T-helper 9 cell (primary cell): ENCODE measurements at places on chromosomes 12 and 14.

DNA sequence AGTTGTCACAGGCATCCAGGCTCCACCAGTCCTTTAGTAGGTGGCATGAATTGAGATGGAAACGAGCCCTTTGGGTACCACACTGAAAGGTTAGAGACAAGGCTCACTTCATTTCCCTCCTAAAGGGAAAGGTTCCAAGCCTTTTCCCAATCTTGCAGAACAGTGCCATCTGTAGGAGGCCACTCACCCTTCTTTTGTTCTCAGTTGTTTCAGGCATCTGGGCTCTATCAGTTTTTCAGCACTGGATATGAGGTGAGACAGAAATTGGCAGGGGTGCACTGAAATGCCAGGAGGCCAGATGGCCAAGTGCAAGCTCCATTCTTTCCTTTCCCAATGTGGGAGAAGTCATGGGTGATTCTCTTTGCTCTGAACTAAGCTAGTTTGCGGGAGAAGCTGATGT lies 15.2 kb downstream of the FBXO33 start:
- no peak for DNase-seq

DNA sequence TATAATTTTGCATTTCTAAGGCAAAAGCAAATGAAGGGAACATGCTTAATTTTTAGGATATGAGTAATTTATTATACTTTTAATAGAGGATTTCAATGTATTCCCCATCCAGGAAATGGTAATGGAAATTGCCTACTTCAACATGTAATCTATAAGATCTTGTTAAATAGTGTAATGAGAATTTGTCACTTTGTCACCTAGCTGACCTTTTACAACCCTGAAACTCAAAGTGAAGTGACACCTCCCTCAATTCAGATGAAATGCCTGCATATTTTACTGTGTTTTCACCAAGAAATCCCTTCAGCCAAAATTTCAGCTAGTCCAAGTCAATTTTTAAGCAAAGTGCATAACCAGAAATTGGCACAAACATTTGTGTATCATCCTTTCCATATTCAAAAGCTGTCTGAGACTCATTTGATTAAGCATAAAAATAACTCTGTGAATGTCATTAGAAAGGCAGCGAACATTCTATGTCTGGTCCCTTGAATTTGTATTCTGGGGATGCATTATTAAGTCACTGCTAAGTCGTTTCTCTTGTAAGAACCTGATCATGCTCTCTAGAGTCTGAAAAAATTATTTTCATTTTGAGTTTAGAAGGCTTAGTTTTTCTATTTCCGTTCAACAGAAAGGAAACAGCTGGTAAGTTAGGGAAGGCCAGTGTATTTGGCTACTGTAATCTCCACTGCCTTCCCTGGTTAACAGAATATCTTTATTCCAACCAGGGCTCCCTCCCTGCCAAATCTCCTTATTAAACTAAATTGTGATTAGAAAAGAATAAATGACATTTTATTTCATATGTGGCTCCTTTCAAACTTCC lies 100.8 kb downstream of the IGF1 start:
- DNase-seq = no peak

- DNase-seq = peak; percentile 67
These were observed 51.3 kb downstream of the CPSF6 start for GRCh38 chr12:69290545-69291277.

DNA sequence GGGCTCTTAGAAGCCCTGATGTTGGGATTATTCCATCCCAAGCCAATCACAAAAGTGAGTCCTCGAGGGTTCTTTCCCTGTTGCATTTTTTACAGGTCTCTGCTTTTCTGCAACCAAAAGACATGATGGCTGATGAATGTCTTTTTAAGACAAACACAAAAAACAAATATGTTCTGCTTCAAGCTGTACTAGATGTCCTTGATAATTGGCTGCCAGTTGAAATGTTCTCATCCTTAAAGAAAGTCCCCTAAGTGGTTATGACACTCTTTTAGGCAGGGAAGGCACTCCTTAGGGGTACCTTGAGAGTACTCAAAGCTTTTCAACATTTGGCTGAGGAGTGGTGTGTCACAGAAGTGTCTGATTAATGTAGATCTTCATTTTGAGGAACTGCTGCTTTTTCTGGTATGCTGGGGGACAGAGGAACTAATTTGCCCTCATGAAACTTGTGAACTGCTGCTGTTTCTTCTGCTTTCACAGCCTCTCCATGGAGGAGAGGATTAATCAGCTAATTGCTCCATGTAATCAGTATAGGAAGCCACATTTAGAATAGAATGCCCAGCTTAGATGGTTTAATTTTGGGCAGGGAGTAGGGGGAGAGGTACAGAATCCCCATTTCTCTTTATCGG lies 22.8 kb upstream of the IGF1 start:
- no peak for DNase-seq

DNA sequence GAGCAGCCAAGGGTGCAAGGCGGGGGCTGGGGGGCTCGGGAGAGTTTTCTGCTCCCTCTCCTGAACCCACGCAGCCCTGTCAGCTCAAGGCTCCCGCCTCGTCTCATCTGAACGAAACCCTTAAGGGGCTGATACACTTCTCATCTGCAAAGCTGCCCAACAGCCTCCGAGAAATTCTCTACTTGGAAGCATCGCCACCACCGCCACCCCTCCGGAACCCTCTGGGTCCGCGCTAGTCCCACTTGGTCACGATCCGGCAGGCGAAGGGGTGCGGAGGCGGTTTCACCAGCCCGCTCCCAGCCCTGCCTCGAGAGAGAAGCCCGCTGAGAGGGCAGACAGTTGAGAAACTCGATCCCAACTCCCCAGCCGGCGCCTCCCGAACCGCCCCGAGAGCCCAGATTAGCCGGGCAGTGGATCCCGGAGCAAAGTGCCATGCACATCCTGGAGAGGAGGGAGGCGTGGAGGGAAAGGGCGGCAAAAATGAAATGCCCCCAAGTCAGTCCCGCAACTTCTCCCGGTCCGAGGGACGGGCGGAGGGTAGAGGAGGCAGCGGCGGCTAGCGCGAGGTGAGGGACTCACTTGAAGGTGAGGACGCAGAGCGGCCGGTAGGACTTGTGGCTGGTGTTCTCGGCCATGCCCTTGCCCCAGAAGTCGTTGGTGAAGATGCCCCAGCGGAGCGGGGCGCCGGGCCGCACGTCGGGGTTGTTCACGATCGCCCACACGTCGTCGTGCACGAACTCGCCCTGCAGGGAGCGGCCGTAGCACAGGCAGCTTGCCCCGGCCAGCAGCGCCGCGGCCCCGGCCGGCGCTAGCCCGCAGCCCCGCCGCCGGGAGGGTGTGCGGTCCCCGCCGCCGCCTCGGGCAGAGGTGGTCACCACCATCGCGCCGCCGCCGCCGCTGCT lies 620 bp downstream of the TMTC1 start:
- DNase-seq = no peak

DNA sequence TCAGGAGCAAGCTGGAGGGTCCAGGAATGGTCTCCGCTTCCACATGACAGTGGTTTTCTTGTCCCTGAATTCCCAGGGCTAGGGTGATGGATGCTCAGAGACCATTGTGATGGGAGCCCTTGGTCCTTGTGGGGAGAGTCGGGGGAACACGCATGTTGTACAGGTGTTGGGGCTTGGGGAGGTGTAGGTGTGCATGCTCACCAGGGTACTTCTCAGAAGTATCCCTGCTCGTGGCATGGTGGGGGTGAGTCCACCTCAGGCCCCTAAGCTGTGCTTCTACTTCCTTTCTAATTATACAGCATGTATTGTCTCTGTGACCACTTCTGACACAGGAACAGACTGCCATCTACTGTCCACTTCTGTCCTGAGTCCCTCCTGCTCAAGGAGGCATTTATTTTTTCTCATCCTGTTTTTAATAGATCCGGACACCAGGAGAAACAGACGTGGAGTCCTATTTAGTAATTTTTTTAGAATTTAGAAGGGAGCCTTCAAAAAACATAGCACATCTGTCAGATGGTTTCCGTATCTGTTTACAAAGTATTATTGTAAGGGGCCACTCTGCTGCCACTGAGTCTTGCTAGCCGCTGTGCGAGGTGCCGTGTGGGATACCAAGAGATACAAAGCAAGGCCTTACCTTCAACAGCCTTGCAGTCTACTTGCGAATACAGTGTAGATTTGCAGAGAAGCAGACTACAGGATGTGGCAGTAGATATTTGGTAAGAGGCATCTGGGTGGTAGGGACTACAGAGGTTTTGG lies 10.5 kb downstream of the NTF3 start:
- no peak for DNase-seq

GRCh38 chr14:79254069-79254775 lies 957.1 kb downstream of the DIO2 start:
- DNase-seq = no peak

- DNase-seq = no peak
These were observed 516.7 kb upstream of the TMEM132C start for GRCh38 chr12:127750076-127750840.

DNA sequence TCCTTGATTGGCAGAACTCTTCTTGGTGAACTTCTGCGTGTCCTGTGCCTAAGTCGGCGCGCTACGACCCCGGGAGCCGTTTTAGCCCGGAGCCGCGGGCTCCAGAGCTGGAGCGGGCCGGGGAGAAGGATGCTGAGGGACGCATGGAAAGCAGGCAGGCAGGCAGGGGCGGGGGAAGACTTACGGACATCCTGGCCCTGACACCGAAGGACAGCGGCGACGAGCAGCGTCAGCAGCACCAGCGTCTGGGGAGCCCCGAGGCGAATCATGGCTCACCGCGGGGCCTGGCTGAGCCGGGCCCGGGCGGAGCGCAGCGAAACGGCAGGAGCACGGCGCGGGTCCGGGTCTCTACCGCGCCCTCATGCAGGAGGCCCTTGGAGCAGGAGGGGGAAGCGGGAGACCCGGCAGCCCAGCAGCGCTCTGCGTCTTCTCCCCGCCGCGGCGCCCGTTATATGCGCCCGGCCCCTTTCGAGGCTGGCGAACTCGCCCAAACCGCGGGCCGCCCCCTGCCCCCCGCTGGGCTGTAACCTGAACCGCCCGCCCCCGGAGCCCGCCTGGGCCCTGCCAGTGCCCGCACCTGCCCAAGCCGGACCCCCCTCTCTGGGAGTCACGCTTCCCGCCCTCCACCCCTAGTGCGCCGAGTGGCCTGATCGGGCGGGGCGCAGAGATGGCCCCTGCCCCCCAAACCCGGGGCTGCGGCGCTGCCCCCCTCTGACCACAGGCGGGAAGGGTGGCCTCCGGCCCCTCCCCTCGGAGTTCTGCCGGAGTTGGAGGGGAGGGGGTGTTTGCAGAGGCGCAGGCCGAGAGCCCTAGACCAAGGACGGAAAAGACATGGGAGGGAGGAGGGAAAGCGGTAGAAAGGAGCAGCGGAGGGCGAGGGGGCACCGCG lies at the start of gene COL2A1:
TSS of gene COL2A1 (minus strand) at position 424 of the 889 bp plus-strand sequence. CDS start at position 269, 155 bp downstream.
- no peak for DNase-seq

- DNase-seq = no peak
These were observed 131.5 kb downstream of the GPR135 start for GRCh38 chr14:59333668-59334067.

DNA sequence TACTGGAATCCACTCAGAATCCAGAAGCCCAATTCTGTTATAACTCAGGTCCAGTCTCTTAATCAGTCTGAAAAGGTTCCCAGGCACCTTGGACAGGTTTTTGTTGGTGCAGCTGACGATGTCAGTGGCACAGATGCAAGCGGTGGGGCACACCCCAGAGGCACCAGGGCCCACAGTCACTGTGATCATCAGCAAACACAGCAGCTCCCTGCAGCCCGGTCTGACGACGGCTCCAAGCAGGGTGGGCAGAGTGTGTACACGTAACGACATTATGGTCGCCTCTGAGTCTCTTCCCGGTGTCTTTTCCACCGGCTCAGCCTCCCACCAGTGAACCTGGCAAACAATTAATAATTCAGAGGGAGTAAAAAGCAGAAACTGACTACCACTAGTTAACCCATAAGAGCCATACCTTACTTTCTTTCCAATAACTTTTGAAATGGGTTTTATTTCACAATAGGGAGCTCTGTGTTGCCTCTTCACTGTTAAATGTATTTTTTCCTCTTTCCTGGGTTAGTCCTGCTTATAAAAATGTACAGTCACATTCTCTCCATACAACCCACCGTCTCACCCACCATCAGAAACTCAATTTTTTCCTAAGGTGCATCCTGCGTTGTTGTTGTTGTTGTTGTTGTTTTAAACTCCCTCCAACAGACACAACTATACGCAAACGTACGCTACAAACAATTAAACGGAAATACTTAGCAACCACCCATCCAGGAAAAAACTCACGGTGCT lies 521 bp upstream of the PCED1B start:
- peak; percentile 12 for DNase-seq

DNA sequence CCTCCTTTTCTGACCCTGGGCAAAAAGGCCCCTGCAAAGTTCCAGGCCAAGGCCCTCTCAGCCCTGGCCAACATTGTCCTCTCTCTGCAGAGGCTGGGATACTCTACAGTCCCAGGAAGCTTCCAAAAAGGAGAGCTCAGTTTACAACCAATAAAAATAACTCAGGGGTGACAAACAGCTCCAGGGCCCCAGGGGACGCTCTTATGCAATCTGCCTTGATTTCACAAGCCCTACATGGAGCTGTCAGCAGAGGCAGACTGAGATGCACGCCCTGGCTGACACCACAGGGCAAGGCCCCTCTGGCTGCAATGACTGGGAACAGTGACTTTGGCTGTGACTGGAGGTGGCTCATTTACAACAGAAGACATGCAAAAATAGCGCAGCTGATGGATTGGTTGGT lies 129.0 kb upstream of the MED13L start:
- DNase-seq = no peak

DNA sequence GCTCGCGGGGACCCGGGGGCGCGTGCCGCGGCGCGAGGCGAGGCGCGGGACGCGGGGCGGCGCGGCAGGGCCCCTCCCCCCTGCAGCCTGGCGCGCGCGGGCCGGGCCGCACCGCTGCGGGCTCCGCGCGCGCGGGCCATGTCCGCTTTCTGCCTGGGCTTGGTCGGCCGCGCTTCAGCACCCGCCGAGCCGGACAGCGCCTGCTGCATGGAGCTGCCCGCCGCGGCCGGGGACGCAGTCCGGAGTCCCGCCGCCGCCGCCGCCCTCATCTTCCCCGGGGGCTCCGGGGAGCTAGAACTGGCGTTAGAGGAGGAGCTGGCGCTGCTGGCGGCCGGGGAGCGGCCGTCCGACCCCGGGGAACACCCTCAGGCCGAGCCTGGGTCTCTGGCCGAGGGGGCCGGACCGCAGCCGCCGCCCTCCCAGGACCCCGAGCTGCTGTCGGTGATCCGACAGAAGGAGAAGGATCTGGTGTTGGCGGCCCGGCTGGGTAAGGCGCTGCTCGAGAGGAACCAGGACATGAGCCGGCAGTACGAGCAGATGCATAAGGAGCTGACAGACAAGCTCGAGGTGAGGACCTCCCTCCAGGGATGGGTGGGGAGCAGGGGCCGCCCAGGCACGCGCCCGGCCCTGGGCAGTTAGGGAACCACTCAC lies 820 bp downstream of the BICDL1 start:
- DNase-seq = peak; percentile 68

DNA sequence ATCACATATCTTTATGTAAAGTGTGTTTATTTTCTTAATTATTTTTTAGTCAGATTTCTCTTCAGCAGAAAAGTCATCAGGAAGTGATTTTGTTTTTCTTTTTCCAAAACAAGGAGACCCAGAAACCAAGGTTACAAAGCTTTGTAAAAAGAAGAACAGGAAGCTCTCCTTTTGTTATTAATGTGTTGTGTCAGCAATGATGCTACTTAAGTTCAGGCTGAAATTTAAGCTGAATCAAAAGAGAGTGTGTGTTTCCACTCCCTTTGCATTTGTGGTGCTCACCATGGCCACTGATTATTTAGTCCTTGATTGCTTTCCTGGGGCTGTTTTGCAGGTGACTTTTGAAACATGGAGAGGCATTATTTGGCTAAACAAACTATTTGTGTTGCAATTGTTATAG lies 155.3 kb upstream of the ATP2B1 start:
- DNase-seq = no peak

- no peak for DNase-seq
These were observed 58.2 kb downstream of the DHRS2 start for GRCh38 chr14:23694085-23694948.

- DNase-seq = no peak
These were observed 20.0 kb upstream of the GCH1 start for GRCh38 chr14:54922598-54922997.
